ENCODE measurements at places on chromosomes 3 and 15.

GRCh38 chr3:19074257-19074900 lies 73.9 kb upstream of the KCNH8 start:
- DNase-seq = no peak

DNA sequence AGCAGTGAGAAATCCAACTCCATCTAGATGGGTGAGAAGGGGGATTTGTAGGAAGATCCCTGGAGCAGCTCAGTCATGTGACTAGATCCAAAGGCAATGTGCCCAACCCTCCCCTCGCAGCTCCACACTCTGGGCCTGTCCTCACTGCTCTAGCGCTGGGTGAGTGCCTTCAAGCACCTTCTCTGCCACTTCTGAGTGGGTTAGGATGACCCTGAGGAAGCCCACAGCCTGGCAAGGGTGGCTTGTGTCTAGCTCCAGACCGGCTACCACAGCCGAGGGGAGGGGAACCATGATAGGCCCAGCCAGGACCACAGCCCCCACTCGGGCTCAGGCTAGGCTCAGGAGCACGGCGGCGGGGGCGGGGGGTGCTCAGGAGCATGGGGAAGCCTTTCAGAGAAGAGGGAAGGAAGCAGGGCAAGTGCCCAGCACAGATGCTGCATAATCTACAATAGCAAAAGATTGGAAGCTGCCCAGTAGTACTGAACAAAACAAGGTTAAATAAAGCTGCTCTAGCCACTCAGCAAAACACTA lies 1.7 kb downstream of the SPATA12 start:
- DNase-seq = no peak

GRCh38 chr3:45026957-45027356 lies 854 bp downstream of the CLEC3B start:
- DNase-seq = no peak

DNA sequence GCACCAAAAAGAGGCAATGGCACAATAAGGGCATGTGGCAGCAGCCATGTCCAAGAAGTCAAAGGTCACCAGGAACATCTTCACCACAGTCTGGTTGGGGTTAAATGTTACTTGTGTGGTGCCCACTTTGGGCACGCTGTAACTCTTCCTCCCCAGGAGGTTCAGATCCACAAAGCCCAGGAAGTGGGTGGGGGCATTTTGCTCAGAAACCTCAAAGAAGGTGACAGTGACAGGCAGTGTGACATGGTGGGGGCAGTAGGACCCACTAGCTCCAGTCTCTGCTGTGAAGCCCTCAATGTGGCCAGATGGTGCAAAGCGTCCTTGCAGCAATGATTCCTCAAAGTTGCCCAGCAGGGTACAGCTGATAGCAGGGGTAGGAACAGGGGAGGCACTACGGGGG lies 5.8 kb downstream of the ZNF80 start:
- no peak for DNase-seq

GRCh38 chr3:9231006-9231405 lies 18.4 kb downstream of the SRGAP3 start:
- DNase-seq = no peak

DNA sequence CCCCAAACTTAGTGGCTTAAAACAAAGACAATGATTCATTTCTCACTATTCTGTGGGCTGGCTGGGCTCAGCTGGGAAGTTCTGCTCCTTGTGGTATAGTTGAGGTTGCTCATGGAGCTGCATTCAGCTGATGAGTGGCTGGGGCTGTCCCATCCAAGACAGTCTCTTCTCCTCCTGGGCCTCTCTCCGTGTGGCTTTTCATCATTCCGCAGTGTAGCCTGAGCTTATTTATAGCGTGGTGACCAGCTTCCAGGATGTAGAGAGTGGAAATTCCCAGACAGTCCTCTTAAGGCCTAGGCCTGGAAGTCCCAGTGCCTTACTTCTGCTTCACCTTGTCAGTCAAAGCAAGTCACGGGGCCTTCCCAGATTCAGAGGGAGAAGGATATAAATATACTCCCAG lies 136.7 kb upstream of the DAZL start:
- DNase-seq = no peak

DNA sequence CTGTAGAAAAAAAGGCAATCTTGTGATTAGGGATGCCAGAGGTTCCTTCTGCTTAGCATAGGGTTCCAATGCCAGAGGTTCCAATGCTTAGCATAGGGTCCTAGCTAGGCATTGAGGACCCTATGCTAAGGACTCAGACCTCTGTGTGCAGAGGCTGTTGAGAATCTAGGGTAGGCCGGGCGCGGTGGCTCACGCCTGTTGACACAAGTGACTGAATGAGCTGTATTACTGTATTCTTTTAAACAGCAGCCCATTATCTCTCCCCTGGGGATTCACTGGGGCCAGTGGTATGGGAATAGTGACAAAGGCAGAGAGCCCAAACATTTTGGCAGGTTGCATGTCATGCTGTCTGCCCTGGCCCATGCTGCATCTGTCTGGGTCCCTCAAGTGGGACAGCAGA lies 16.2 kb downstream of the PAK6 start:
- no peak for DNase-seq

GRCh38 chr15:67359431-67360079 lies 105.0 kb downstream of the IQCH start:
- DNase-seq = no peak

DNA sequence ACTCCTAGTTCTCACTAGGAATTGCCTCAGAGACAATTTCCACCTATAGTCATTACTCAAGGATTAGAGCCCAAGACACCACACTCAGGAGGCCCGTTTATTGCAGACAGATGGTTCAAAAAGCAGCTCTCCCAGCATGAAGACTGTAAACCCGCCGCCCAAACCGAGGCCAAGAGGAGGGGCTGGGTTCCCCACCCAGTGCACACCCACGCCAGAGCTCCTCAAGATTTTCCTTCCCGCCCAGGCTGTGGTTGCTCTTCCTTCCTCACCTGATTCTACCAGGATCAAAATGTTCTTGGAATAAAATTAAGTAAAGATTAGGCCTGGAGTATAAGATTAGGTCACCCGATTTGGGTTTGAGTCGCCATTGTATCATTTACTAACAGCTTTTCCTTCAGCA lies 364.4 kb downstream of the MECOM start:
- no peak for DNase-seq

GRCh38 chr3:59374818-59375211 lies 325.0 kb upstream of the CFAP20DC start:
- DNase-seq = no peak

DNA sequence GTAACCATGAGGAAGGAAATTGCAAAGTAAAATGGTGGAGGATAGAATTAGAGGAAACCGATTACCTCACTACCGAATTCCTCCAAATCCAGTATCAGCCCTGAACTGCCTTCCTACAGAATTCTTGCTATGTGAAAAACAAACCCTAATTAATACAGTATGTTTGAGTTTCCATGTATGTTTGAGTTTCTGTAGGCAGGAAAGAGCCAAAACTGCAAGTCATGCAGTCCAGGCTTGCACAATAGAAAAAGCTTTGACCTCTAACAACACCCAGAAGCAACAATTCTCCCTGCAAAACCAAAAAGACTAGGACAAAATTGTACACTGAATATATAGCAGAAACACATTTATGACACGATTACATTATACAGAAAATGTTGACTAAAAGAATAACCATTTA lies 614.8 kb downstream of the DIPK2A start:
- DNase-seq = no peak

GRCh38 chr3:72418856-72419255 lies 429.4 kb downstream of the SHQ1 start:
- DNase-seq = no peak

DNA sequence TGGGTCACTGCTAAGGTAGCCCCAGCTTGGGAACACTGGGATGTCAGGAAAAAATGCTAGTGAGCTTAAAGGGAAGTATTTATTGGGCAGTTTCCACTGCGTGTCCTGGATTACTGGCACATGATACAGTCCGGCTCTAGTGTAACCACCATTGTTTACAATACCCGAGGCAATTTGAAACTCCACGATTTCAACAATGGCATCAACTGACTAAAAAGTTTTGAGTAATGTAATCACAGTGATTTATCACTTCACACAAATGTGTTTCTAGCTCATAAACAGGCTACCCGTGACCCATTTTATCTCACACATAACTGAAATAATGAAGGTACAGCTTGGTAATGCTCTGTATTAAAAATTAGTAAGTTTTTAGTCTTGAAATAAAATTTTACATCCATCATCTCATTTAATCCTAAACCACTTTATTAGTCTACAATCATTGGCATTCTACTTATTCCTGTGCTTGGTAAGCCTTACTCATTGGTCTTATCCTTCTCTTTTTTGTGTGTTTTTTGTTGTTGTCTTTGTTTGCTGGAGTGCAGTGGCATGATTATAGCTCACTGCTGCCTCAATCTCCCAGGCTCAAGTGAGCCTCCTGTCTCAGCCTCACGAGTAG lies 7.6 kb downstream of the ZMAT3 start:
- no peak for DNase-seq

DNA sequence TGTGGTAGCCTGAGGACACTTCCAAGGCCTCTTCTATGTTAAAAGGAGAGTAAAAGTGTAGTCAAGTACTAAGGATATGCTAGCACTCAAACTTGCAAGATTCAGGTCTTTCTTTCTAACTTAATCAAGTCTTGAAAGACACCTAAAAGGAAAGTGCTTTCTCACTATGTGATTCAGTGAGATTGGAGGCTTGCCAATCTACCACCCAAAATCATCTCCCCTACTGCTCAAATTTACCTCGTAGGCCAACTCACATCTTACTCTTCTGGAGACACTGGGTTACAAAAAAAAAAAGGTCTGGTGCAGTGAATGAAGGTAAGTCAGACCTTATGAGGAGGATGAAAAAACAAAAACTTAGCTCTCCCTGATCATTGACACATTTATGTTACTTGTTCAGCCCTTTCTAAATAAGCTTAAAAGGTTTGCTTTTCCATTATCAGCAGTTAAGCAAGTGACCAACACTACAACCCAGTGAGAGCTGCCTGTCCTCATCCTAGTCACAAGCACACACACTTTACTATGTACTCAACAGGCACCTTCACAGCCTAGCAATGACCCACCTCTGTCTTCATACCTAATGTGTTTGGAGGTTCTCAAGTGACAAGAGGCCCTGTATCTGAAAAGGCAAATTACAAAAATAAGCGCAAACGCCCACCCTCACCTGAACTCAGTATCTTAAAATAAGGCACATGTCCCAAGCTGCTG lies 19.6 kb downstream of the SUMF1 start:
- no peak for DNase-seq

DNA sequence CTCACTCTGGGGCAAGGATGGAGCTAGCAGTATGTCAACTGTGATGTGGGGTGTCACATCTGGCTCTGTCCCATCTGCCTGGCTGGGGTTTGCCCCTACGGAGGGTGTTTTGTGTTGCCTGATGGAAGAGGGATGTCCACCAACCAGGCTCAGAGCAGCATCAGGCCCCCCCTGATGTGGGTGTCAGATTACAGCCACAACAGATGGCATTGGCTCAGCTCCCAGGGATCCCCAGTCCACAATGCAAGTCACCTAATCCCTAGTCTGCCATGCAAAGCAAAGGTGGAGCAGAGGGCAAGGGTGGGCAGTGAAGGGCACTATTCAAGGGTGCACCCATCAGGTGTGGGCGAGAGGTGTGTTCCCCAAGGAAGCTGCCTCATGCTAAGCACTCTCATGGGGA lies 48.9 kb upstream of the AMOTL2 start:
- DNase-seq = no peak

DNA sequence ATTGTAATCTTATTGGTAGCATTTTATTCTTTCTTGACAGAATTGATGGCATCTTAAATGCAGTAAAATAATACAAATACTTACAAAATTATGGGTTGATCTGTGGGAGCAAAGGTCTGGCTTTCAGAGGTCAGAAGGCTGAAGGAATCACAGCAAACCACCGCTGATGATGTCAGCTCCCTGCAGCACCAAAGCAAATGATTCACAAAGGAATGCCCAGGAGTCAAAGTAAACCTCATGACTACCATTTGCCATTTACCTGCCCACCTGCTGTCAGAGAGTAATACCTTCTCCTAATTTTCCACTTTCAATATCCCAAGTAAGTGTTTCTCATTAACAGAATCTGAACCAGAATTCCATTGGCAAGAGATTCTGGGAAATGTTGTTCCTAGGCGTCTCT lies 46.1 kb downstream of the CPA3 start:
- DNase-seq = no peak

DNA sequence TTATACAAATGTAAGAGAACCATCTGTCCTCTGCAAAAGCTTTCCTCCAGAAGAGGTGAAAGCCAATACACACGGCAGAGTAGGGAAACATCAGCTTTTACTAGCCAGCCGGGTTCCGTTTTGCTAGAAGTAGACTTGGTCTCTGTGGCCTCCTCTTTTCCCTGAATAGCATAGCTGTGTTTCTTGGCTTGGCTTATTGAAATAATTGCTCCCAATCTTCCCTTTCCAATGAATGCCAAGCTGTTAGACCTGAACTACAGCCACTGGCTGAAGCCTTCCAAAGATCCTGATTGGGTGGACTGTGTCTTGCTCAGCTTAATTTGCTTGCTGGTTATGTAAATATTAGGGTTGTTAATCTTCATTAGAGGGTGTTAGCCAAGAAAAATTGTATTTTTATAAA lies 157.8 kb upstream of the ROPN1 start:
- DNase-seq = no peak

DNA sequence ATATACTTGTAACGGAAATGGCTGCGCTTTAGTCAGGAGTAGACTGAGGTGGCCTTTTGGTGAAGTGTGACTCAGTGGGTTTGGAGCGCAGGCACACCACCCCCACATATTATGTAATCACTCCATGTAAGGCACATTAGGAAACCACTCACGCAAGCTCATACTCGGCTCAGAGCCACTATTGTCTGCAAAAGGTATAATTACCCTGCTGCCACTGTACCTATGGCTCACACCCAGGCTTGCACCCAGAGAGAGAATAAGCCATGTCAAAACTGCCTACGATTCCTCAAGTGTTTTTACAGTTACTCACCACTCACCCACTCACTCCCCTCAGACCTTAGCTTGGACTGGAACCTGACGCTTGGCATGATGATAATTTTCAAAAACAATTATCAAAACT lies 611.9 kb upstream of the CCDC54 start:
- DNase-seq = no peak

DNA sequence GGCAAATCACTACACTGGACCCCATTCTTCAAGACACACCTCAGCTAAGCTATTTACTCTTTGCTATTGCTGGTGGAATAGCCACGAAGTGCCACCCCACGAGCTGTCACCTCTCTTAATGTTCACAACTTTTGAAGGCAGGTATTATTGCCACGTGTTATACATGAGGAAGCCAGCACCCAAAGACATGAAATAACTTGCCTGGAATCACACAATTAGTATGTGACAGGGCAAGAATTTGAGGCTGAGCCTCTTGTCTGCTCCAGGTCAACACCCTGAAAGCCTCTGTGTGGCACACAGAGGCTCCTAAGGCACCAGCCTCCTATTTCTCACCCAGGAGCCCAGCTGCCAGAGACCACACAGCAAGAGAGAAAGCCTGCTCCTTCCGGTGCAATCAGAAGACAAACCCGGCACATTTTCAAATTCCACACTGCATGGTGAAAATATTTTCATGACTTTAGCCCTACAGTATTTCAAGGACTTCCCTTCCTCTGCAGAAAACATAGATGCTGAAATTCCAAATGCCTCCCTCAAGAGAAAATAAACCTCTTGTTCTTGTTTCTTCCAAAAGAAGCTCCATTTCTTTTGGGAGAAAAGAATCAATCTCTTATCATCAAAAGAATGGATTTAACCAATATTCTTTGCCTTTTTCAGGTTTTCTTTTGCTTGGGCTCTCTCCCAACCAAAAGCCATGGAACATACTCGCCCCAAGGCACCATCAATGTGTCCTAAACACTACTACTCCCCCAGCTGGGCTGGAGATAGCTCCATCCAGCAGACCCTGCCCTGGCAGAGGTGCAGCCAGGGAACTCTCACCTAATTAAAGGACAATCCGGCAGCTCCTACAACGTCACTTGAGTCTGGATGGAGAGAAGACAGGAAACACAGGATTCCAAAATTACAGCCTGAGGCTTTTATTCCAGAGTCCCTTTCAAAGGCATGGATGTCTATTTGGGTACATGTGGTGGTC lies 84.7 kb upstream of the THBS1 start:
- DNase-seq = no peak

Data from stimulated activated CD4-positive, alpha-beta T cell treated with anti-CD3 and anti-CD28 coated beads, TNF-alpha, amount 100 ng/mL, for 1 hour (primary cell).